Left cardiac atrium (tissue), 4 donors: ENCODE measurements at places on chromosomes 3 and 15. TPM values are rescaled to one million over a fixed set of nuclear protein-coding genes. Genes with fewer than 3 reads are reported as not detected.

The ALDH1L1 gene
- total RNA-seq, result 22.9 TPM

The C3orf20 gene
- total RNA-seq, result not detected

- no peak for DNase-seq
Measured at GRCh38 chr3:125110016-125110875, 54.4 kb upstream of the HEG1 start.

DNA sequence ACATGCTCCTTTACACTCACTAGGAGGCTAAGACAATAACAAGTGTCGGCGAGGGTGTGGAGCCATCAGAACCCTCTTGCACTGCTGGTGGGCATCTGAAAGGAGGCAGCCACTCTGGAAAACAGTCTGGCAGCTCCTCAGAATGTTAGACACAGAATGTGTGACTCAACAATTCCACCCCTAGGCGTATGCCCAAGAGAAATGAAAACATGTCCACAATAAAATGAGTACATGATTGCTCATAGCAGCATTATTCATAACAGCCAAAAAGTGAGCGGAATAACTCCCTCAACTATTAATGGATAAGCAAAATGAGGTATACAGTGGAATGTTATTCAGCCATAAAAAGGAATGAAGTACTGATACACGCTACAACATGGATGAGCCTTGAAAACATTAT lies 57.8 kb downstream of the WNT7A start:
- no peak for DNase-seq

DNA sequence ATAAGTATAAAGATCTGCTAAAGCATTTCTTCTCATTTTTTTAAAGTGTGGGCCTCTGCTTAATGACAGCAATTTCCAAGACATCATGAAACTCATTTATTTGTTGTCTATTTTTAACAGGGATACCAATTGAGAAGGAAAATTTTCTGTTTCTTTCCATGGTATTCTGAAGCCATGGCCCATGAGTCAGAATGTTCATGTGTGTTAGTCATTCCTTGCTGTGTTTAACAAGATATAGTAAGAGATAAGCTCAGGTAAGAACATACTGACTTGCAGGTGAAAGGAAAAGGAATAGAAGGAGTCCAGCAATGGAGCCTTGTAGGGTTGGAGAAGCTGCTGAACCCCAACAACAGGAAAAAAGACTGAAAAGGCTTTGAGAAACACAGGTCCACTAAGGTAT lies 17.0 kb upstream of the ARID3B start:
- no peak for DNase-seq

GRCh38 chr15:98843844-98844243 lies 163.7 kb downstream of the PGPEP1L start:
- no peak for DNase-seq

GRCh38 chr3:179447251-179447650 lies 4.0 kb downstream of the GNB4 start:
- no peak for DNase-seq
